Activated T-cell treated with anti-CD3 and anti-CD28 coated beads, Interleukin-2, amount 50 U/mL, for 72 hours (primary cell): ENCODE measurements at places on chromosomes 1 and 21. TPM values are rescaled to one million over a fixed set of nuclear protein-coding genes. Genes with fewer than 3 reads are reported as not detected.

The GCSAML gene
- 0.16 TPM for total RNA-seq

The CDC20 gene
- 163 TPM for total RNA-seq

The HNRNPCL4 gene
- total RNA-seq = not detected

The PPFIA4 gene
- total RNA-seq = 5.4 TPM

The DNAI4 gene
- 3.1 TPM for total RNA-seq

The RGS1 gene
- 30.7 TPM for total RNA-seq

GRCh38 chr1:232018231-232019025 is 391.8 kb downstream of the DISC1 start:
- no peak for DNase-seq

- DNase-seq = no peak
These were observed 110.5 kb downstream of the HHAT start for GRCh38 chr1:210438928-210439841.

DNA sequence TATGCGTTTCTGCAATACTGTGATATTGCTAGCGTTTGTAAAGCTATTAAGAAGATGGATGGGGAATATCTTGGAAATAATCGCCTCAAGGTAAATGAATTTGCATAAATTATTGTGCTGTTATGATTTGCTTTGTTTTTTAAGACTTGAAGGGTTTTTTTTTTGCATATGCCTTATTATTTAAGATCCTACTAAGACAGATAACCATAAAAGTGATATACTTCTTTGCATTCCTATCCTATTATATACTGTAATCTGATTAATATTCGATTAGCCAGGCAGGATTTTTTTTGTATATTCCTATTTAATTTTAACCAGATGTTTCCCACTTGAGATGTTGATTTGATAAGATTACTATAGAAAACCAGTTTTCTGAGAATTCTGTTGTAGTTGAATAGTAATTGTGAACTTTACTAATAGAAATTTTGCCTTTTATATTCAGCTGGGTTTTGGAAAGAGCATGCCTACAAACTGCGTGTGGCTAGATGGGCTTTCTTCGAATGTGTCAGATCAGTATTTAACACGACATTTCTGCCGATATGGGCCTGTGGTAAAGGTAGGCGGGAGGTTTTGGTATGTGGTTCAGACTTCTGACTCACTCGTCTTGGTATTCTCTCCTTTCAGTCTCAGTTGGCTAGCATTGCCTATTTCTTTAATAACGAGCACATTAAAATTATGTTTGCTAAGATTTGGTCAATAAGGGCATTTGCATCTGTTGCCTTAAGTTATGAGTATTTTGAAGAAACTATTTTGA is 56.8 kb downstream of the ZBTB17 start:
- DNase-seq = peak; percentile 79

- DNase-seq = no peak
These were observed 4.4 kb upstream of the PHTF1 start for GRCh38 chr1:113763661-113764060.

DNA sequence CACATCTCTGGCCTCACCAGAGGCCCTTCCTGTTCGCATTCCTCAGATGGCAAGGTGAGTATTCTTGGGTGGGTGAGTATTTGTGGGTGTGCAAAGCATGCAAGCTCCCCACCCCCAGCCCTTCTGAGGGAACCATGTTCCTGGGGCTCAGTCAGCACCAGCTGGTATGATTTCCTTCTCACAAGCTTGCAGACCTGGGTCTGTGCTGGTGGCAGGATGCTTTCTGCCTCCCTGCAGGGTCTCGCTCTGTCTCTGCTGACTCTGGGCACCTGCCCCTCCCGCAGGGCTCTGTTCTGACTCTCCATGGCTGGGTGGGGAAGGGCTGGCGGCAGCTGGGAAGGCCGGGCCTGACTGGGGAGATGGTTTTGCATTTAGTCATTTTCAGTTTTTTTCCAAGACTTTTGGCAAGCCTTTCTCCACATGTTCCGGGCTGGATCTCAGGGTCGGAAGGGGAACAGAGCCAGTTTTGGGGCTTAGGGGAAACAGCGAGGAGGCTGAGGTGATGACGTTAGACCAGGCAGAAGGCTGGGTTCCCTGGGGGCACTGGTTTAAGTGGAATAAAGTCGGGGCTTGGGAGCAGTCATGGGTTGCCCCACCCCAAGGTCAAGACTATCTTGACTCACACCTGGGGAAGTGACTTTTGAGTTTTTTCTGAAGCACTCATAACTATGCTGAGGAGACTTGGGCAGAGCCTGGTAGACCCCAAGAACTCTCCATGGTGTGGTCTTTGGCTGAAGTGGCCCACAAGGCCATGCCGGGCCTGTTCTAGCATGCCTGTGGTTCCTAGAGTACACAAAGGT is 6.2 kb downstream of the RASSF5 start:
- no peak for DNase-seq
